ENCODE measurements at places on chromosomes 11 and 22.

DNA sequence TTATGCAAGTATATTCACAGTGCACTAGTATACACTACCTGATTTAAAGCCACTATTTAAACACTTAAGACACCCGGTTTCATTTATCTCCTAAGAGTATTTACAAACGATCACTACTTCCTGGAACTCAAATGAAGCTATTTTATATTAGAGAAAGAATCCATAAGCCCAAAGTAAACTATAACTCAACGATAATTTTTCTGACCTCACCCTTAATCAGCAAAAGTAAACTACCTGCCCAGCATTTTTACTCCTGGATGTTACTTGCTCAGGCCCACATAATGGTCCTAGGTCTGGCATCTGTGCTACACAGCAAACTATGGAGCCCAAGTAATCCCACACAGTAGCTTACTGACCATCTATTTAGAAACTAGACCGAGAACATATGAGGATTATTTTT, 33.4 kb downstream of the TSG101 start:
- DNase-seq = no peak

GRCh38 chr22:41746567-41747400, 47.5 kb downstream of the MEI1 start:
- DNase-seq = peak; percentile 10

DNA sequence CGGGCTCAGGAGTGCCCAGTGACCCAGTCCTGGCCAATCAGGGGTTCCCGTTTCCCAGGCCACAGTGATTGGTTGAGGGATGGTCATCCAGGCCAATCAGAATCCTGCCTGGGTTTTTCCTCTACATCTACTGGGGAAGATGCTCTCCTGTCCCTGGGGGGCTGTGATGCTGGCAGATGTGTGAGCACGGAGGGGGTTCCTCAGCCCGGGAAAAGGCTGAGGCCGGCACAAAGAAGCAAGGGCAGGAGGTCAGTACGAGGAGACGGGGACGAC, 171.2 kb downstream of the CTTN start:
- no peak for DNase-seq

GRCh38 chr22:25182131-25183110, 17.2 kb upstream of the CRYBB3 start:
- no peak for DNase-seq

DNA sequence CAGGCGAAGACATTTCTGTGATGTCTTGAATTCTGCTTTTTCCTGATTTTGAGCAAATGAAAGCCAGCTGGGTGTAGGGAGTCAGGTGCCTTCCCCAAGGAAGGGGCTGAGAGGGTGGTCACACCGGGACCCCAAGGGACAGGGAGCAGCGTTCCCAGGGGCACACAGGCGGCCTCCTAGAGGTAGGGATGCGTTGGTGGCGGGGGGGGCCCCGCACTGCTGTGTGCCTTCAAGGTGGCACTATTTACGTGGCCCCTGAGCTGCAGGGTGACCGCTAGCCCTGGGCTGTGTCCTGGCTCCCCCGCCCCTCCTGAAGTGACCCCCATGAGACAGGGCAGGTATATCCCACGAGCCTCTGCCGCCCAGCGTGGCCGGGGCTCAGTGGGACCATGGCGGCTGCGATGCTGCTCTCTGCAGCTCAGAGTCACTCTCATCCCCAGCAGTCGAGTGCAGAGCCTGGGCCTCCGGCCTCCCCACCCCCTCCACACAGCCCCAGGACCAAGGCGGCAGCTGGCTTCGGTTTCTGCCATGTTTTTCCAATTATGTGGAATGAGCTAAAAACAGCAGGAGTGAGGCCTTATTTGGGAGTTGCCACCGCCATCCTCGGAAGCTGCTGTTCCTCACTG, 60.9 kb downstream of the LRP5 start:
- DNase-seq = no peak

DNA sequence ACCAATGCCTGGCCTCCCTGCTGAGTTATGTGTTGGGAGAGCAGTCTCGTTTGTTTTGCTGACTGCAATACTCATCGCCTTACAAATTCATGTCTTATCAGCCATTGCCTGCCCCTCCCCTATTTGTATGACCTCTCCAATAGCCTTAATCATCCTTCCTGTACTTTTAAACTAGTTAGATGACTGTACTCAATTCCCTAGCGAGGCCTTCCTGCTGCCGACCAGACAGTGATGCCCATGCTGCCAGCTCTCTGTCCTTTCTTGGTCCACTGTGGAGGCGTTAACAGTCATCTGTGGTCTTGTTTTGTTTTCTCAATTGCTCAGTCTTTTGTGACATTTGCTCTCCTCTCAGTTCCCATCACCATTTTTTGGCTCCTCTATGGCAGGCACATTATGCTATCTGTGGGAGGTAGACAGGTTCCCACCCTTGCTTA, 20.3 kb upstream of the YPEL1 start:
- DNase-seq = no peak

DNA sequence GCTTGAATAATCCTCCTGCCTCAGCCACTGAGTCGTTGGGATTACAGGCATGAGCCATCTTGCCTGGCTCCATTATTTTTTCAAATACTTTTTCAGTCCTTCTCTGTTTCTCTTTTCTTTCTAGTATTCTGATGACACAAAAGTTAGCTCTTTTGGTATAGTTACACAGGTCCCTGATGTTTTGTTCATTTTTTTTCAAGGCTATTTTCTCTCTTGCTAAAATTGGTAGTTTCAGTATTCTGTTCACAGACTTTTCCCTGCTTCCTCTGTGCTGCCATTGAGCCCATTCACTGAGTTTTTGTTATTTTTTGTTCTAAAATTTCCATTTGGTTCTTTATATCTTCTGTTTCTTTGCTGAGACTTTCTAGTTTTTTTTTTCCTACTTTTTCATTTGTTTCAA, 166.5 kb downstream of the UVRAG start:
- DNase-seq = no peak

- DNase-seq = no peak
These were observed 860 bp downstream of the PRMT3 start for GRCh38 chr11:20388096-20389055.
